IPS DF 6.9 (cell line): ENCODE measurements at places on chromosomes 1 and 21.

GRCh38 chr1:31617218-31617915 is at the start of gene HCRTR1:
Gene HCRTR1 (plus strand): TSS chr1:31617689. CDS start chr1:31619193, 1,504 bp downstream.
- no peak for DNase-seq

DNA sequence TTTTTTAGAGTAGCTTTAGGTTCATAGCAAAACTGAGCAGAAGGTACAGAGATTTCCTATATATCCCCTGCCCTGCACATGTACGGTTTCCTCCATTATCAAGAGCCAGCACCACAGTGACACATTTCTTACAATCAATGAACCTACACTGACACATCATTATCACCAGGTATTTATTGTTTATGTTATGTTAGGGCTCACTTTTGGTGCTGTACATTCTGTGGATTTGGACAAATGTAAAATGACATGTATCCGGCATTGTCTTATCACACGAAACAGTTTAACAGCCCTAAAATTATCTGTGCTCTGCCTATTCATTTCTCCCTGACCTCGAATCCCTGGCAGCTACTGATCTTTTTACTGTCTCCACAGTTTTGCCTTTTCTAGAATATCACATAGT is 93.7 kb upstream of the DPH5 start:
- DNase-seq: no peak

GRCh38 chr1:226674892-226675714 is 64.0 kb downstream of the ITPKB start:
- no peak for DNase-seq

DNA sequence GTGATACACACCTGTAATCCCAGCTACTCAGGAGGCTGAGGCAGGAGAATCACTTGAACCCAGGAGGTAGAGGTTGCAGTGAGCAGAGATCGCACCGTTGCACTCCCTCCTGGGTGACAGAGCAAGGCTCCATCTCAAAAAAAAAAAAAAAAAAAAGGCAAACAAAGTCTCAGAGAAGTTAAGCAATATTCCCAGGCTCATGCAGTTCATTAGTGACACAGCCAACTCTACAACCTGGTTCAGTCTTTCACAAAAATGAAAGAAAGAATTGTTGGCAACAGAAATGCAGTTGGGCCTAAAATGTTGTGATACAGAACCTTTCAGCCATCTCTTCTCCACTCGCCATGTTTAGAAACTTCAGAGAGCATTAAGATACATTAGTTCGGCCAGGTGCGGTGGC is 242.1 kb downstream of the LTN1 start:
- no peak for DNase-seq

DNA sequence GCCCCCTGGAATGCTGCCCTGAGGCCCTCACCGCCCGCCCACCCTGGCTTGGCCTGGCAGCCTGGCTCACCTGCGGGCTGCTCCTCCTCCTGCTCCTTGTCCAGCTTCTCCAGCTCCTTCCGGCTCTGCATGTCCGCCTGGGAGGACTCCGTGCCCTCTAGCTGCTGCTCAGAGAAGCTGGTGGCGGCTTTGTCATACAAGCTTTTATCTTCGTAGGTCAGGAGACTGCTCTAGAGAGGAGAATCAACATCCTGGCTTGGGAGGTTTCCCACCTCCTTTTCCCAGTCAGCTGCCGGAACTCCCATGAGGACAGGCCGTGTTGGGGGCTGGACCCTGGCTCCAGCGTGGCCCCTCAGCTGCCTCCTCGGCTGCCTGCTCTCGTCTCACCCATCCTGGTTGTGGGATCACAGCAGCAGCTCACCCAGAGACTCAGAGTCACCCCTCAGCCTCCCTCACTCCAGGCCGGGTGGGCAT is 36.6 kb upstream of the TMEM52 start:
- no peak for DNase-seq

DNA sequence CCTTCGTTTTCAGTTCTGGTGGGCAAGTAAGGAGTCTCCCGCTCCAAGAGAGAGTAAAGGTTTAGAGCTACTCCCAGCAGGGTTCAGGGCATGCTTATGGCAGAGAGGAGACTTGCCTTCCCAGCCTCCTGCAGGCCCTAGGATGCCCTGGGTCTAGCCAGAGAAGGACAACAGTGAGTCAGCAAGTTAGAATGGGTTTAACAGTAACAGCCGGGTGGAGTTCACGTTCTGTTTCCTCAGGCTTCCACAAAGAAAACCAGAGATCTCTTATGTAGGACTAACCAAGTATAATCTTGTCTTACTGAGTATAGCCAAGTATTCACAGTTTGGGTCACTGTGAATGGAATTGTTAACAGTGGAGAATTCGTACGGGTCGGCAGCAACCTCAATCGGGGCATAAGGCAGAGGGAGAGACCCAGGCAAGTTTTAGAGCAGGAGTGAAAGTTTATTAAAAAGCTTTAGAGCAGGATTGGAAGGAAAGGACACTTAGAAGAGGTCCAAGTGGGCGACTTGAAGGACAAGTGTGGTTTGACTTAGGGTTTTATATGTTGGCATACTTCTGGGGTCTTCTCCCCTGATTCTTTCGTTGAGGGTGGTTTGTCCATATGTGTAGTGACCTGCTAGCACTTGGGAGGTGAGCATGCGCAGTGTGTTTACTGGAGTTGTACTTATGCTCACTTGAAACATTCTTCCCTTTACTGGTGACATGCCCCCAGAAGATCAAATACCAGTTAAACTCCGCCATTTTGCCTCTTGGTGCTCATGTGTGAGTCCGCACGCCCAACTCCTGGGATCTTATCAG is 4.5 kb downstream of the OVAAL start:
- no peak for DNase-seq

DNA sequence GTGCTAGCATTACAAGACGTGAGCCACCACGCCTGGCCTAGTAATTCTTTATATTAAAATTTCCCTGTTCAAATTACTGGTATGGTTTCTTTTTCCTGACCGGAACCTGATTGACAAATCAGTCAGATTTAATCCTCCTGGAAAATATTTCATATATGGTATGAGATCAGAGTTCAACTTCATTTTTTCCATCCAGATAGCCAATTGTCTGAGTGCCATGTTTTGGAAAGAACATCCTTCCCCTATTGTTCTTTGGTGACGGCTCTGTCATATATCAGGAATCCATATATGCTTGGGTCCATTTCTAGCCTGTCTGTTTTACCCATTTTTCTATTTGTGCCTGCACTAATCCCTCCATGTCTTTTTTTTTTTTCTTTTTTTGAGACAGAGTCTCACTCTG is 39.1 kb upstream of the KLF17 start:
- no peak for DNase-seq

GRCh38 chr1:198667807-198668206 is 29.0 kb downstream of the PTPRC start:
- DNase-seq: no peak

DNA sequence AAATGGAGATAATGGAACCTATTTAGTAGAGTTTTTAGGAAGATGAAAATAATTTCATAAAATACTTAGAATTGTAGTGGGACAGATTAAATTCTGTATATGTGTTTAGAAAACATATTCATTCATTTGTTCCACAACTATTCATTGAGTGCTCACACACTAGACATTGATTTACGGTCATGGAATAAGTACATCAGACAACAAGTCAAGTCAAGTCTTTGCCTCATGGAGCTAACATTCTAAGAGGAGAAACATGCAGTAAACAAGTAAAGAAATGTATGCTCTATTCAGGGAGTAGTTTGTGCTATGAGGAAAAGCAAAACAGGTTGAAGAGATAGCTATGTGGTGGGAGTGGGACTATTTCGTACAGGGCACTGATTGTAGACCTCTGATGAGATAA is 9.0 kb downstream of the BTBD19 start:
- no peak for DNase-seq

- no peak for DNase-seq
Observed at GRCh38 chr1:83705091-83705490, 293.8 kb downstream of the TTLL7 start.

- DNase-seq: no peak
Observed at GRCh38 chr1:37682334-37682987, 9.9 kb upstream of the CDCA8 start.

DNA sequence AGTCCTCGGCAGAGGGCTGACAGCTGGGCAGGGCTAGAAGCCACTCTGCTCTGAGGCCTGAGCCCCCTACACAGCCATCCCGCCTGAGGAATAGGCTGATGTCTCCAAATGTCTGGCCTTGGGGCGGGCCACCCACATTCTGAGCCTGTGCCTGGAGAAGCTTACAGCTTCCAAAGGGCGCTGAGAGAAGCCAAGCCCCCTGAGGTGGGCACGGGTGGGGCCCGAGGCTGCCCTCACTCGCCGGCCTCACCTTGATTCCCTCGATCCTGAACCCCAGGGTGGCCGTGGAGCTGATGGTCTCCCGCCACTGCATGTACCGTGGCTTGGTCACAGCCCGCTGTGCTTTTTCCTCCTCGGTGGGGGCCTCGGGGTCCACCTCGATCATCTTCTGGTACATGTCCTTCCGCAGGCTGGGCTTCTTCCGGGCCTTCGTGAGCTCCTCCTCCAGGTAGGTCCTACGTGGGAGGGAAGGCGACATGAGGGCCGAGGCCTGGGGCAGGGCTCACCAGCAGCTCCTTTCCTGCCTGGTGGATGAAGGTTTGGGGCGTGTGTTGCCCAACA is 93.2 kb downstream of the STUM start:
- DNase-seq: no peak

GRCh38 chr21:42461881-42462877 is 33.8 kb downstream of the RSPH1 start:
- no peak for DNase-seq

DNA sequence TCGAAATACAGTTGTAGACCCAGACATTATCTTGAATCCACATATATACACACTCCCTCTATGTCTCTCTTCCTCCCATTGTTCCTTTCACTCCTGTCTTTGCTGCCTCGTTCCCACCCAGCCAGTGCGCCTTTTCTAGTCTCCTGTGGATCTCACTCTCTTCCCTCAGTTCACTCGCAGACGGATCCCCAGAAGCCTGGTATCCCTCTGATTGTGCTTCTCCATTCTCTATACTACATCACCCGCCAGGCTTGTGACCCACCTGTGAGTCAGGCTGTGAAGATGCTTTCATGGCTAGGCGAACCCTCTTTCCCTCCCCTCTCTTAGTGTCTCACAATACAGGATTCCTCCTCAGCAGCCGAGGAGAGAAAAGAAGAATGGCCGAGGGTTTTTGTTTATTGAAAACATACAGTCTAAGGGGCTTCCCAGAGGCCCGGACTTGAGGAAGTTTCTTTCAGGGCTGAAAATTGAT is 1.5 kb downstream of the HCN3 start:
- no peak for DNase-seq

DNA sequence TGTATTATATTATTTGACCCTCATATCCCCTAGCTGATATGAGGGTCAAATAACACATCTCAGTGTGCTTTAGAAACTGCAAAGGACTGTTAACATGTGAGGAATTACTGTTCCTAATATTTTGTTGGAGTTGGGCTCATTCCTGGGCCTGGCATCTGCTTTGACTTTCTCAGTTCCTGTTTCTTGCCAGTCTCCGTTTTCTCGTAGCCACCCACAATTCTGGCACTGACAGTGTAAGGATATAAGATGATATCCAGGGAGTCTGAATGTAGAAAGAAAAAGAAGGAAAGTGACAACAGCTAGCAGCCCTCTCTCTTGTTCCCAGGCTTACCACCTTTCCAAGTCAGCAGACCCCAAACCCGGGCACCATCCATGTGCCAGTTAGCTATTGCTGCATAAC is 54.4 kb upstream of the SCMH1 start:
- no peak for DNase-seq

DNA sequence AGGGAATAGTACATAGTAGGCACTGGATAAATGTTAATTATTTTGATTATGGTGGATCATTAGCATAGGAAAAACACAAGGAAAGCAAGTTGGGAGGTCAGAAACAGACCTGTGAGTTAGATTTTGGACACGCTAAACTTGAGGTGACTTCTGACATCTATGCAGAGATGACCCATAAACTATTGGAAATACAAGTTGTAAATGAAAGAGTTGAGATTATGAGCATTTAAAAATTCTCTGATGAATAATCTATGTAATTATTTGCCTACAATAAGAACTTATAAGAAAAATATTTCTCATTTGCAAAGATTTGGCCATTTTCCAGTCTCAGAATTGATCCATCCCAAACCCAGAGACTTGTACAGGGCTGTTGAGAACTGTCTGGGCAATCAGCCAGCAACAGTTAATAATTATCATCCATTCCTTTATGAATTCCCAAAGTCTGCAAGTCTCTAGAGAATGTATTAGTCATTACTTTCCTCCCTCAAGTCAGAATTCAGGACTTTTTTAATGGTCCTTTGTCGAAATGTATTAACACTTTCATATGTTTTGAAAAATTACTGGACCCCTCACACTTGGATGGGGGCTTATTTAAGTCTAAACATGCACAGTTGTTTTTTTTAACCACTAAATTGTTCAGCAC is 19.4 kb upstream of the SLAMF6 start:
- no peak for DNase-seq

DNA sequence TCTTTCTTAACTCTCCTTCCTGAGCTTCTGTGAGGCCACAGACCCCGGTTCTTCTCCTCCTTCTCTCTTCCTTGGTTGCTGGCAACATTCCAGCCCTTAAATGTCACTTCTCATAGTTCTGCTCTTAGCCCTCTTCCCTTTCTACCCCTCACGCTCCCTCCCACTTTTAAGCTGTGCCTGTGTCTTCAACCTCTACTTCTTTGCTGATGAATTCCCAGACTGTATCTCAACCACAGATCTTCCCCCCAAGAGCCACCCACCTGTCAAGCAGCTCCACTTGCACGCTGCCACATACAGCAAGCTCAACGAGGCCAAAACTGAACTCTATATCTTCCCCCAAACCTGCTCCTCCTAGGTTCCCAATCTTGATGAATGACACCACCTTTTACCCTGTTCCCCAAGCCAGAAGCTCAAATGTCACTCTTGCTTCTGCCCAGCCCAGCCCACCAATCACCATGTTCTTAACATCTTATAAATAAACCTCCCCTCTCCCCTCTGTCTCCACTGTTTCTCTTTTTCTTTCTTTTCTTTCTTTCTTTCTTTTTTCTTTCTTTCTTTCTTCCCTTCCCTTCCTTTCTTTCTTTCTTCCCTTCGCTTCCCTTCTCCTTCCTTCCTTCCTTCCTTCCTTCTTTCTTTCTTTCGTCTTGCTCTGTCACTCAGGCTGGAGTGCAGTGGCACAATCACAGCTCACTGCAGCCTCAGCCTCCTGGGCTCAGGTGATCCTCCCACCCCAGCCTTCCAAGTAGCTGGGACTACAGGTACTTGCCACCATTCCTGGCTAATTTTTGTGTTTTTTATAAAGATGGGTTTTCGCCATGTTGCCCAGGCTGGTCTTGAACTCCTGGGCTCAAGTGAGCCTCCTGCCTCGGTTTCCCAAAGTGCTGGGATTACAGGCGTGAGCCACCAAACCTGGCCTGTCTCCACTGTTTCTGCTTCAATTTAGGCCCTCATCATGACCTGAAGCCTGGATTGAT is 19.8 kb upstream of the PTP4A2 start:
- no peak for DNase-seq

DNA sequence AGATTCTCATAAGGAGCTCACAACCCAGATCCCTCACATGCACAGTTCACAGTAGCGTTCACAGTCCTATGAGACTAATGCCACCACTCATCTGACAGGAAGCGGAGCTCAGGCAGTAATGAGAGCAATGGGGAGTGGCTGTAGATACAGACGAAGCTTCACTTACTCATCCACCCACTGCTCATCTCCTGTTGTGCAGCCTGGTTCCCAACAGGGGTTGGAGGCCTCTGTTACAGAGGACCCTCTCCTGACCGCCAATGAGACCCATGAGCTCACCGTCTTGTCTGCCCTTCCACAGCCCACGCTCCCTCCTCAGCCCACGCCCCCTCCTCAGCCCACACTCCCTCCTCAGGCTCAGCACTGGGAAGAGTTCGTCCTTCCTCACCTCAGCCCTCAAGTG is 39.6 kb downstream of the RSPH1 start:
- no peak for DNase-seq
